Muscle of back (tissue), 13 donors: ENCODE measurements at places on chromosomes 1 and 21. TPM values are rescaled to one million over a fixed set of nuclear protein-coding genes. Genes with fewer than 3 reads are reported as not detected.

DNA sequence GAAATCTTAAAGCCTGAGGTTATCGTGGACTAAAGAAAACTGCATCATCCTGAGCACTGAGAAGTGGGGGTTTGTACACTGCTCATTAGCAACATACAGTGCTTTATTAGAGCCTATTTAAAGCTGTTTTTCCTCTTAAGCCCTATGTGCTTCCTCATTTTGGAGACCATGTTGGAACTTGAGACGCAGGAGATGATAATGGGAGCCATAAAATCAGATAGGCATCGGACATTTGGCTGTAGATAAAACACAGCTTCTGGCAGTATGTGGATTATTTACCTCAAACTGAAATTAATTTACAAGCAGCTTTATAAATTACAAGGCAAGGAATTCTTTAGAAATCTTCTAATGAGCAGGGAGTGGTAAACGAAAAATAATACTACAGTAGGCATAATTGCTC, 147.7 kb upstream of the IVNS1ABP start:
- DNase-seq = no peak

Gene LORICRIN
- not detected for polyA plus RNA-seq

Gene SELENBP1
- 34.6 TPM for polyA plus RNA-seq

GRCh38 chr1:2967881-2968280, 53.4 kb upstream of the ACTRT2 start:
- no peak for DNase-seq

DNA sequence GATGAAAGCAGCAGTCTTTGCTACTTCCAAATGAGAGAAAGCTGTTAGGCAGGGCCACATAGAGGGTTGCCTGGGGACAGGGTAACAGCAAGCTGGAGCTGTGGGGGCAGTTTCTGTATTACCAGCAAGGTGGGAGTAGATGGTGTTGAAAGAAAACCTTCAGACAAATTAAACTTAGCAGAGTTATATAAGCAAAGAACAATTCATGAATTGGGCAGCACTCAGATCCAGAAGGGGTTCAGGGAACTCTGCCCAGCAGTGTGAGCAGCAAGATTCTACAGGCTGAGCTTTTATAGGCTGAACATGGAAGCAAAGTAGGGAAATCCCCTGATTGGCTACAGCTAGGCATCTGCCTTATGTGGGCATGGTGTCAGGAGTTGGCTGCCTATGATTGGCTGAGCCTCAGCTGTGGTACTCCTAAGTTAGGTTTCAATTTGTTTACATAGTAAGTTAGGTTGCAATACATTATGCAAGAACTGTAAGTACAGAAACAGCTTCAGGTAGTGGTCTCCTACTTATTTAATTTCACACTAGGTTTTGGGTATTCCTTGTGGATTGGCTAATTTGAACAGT, 64.1 kb upstream of the TMPRSS2 start:
- no peak for DNase-seq

- no peak for DNase-seq
Observed at GRCh38 chr1:203565981-203566380, 60.7 kb upstream of the ATP2B4 start.

- no peak for DNase-seq
Observed at GRCh38 chr1:98575955-98576354, 85.6 kb upstream of the SNX7 start.

DNA sequence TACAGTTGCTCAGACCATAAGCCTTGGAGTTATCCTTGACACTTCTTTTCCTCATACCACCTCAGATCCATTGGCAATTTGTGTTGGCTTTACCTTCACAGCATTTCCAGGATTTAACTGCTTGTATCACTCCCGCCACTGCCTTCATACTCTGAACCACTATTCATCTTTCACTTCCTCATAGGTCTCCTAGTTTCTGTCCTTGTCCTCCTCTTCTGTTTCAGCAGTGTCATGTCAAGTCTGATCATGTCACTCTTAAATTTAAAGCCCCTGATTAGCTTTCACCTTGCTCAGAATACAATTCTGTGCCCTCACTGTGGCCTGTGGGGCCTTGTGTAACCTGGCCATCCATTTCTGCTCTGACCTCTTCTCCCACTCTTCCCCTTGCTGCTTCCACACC, 34.7 kb upstream of the C1orf115 start:
- DNase-seq = no peak

Gene TAF12
- polyA plus RNA-seq = 27.9 TPM
